Cardiac muscle cell (in vitro differentiated cells and primary cell): ENCODE measurements at places on chromosomes 1 and 21.

GRCh38 chr21:38561613-38562581 lies 63.6 kb upstream of the ERG start:
- no peak for DNase-seq

DNA sequence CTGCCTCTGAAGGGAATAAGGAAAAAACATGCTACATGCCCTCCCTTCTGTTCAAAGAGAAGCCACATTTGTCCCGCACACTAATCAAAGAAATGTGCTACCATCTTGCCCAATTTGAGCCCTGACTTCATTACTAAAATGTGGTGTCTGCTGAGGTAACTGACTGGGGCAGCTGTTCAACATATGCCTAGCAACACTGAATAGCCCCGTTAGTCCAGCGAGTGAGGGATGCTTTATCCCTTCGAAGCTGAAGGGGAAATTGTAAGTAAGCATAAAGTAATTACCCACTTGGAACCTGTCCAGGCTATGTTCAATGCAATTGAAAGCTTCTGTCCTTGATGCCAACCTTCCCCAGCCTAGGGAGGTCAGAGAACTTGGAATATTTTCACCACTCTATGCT lies 310.6 kb downstream of the SEC16B start:
- DNase-seq, result no peak

- DNase-seq, result no peak
Measured at GRCh38 chr1:248699099-248699498, 3.5 kb downstream of the OR14I1 start.

GRCh38 chr1:27392778-27393635 lies 585 bp downstream of the GPR3 start:
- DNase-seq, result no peak

DNA sequence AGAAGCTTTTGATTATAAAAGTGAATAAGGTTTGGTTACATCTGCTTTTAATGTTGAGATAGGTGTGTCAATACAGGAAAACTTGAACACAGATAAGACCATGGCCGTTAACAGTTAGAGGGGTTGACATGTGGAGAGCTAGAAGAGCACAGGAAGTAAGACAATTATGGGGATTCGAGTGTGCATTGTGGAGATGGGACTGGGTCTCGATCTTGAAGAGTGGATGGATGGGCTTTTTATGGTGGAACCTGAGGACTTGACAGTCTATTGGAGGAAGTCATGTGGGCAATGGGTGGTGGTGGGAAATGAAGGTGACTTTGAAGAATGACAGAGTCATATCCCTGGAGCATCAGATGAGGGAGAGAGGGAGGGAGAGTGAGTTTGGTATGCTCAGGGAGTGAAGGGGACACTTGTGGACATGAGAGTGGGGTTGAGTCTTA lies 12.1 kb downstream of the DYRK1A start:
- no peak for DNase-seq

DNA sequence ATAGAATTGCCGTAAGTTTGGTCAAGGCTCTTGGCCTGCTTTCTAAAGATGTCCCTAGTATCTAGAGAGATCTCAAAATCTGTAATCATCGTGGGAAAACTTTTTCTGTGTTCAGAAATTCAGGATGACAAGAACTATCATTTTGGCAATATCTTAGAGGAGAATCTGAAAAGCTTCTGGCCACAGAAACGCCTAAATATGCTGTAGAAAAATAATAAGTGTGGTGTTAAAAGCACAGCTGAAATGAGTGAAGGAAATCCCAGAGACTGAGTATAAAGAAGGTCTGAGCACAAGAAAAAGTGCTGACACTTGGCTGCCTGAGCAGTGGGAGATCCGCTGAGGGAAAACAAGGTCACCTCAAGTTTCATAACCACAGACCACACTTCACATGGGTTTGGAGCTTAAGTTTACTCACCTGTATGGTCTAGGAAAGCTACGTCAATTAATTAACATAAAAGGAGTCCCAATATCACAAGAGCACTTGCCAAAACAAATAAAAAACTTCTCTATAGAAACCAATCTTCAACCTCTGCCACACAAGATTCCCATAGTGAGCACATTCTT lies 235.2 kb upstream of the IRF2BP2 start:
- no peak for DNase-seq
